Stomach (tissue), 19 donors: ENCODE measurements at places on chromosomes 7 and 10. TPM values are rescaled to one million over a fixed set of nuclear protein-coding genes. Genes with fewer than 3 reads are reported as not detected.

DNA sequence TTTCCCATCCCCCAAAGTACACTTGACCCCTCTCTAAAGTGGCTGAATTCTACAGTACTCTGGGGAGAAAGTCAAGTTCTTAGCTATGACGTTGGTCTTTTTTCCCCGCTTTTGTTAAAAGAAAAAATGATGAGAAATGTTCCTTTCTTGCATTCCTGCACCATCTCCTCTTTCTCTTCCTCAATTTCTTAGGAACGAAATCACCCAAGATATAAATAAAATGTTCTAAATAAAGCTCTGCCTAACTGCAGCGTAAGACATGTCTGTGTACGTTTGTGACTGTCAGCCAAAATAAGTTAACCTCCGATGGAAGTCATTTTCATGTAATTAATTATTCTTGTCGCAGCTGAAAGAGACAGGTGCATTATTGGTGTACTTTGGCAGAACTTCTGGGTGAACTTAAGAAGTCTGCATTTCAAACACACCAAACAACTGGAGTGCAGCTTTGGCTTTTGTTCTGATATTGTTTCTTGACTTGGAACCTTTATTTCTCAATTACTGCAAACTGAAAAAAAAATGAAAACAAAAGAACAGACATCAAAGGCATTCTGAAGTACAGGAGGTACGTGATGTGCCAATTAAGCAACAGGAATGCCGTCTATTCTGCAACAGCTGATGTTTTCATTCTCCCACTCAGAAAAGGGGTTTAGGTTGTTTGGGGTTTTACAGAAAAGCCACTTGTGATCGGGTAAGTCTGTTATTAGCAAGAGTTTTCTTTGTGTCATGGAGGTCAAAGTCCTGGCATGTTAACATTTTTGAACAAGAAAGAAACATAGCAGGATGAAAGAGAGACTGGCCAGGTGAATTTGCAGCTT, 82.4 kb upstream of the SDK1 start:
- no peaks in the 10 kb centered on the region for H3K36me3 ChIP-seq
- H3K27ac ChIP-seq = no peak overlapping the region
- H3K27me3 ChIP-seq = no peaks in the 10 kb centered on the region
- H3K4me3 ChIP-seq = no peak overlapping the region

- H3K27ac ChIP-seq = no peak overlapping the region
- no peaks in the 10 kb centered on the region for H3K36me3 ChIP-seq
- no peak for DNase-seq
- H3K4me1 ChIP-seq = peaks cover 5% of the 10 kb centered on the region
- H3K27me3 ChIP-seq = no peaks in the 10 kb centered on the region
Observed at GRCh38 chr7:152344253-152344652, 91.5 kb downstream of the KMT2C start.

GRCh38 chr10:2861632-2862210, 205.6 kb upstream of the PFKP start:
- H3K27ac ChIP-seq = no peak overlapping the region
- no peak overlapping the region for H3K4me3 ChIP-seq
- DNase-seq = no peak
- H3K36me3 ChIP-seq = no peaks in the 10 kb centered on the region

GRCh38 chr10:87979847-87980246, 116.4 kb downstream of the PTEN start:
- H3K4me1 ChIP-seq = no peaks in the 10 kb centered on the region
- no peak overlapping the region for H3K4me3 ChIP-seq
- no peaks in the 10 kb centered on the region for H3K27me3 ChIP-seq
- H3K36me3 ChIP-seq = no peaks in the 10 kb centered on the region
- no peak for DNase-seq
- no peak overlapping the region for H3K27ac ChIP-seq

- no peaks in the 10 kb centered on the region for H3K4me1 ChIP-seq
- no peak for DNase-seq
- H3K4me3 ChIP-seq = no peak overlapping the region
- no peaks in the 10 kb centered on the region for H3K27me3 ChIP-seq
- H3K36me3 ChIP-seq = no peaks in the 10 kb centered on the region
- H3K27ac ChIP-seq = no peak overlapping the region
Observed at GRCh38 chr7:46127814-46128213, 206.7 kb upstream of the IGFBP3 start.

IDI2 gene
- not detected for total RNA-seq

OR9A2 gene
- not detected for total RNA-seq

PDZD7 gene
- not detected for total RNA-seq

CCDC3 gene
- total RNA-seq = 5.5 TPM
